ENCODE measurements at places on chromosomes 12 and 14. TPM values are rescaled to one million over a fixed set of nuclear protein-coding genes. Genes with fewer than 3 reads are reported as not detected.

OR4E2 gene
- not detected for total RNA-seq

TAS2R9 gene
- total RNA-seq: 0.20 TPM

GRCh38 chr12:53712059-53712643 lies 15.1 kb downstream of the CALCOCO1 start:
- H3K36me3 ChIP-seq: peaks cover 4% of the 10 kb centered on the region
- no peaks in the 10 kb centered on the region for H3K4me1 ChIP-seq
- no peak for DNase-seq
- no peak overlapping the region for H3K27ac ChIP-seq
- H3K4me3 ChIP-seq: no peak overlapping the region

- H3K27me3 ChIP-seq: no peaks in the 10 kb centered on the region
- no peak overlapping the region for H3K27ac ChIP-seq
- H3K4me1 ChIP-seq: no peaks in the 10 kb centered on the region
- no peak overlapping the region for H3K4me3 ChIP-seq
- DNase-seq: no peak
Measured at GRCh38 chr12:72677139-72677538, 405.0 kb downstream of the TRHDE start.

- no peak overlapping the region for H3K27ac ChIP-seq
- H3K27me3 ChIP-seq: no peaks in the 10 kb centered on the region
- DNase-seq: no peak
- H3K4me1 ChIP-seq: no peaks in the 10 kb centered on the region
Measured at GRCh38 chr12:25929142-25929541, 29.3 kb upstream of the RASSF8 start.

DNA sequence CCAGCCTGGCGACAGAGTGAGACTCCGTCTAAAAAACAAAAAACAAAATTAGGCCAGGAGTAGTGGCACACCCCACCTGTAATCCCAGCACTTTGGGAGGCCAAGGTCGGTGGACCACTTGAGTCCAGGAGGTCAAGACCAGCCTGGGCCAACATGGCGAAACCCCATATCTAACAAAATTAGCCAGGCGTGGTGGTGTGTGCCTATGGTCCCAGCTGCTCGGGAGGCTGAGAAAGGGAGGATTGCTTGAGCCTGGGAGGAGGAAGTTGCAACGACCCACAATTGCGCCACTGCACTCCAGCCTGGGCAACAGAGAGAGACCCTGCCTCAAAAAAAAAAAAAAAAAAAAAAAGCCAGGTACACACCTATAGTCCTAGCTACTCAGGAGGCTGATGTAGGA lies 37.0 kb downstream of the KDM2B start:
- peaks cover 1% of the 10 kb centered on the region for H3K4me1 ChIP-seq
- H3K36me3 ChIP-seq: peaks cover 4% of the 10 kb centered on the region
- DNase-seq: no peak
- H3K27ac ChIP-seq: no peak overlapping the region

C1QL4 gene
- not detected for total RNA-seq

DNA sequence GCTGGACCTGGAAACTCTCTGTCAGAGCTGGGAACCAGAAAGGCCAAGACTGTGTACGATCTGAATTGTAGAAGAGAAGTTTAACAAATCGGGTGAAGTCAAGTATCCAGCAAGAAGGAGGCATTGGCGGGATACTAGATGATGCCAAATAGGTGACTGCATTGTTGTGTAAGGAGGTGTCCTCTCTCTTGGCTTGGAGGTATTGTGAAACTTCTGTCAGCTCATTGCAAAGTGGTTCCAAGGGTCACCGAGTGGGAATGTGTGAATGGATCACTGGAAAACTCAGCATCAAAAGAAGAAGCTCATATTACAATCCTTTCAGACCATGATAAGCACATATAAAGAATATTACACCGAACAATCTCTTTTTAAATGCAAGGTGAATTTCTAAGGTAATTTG lies 11.7 kb downstream of the NAV3 start:
- no peak overlapping the region for H3K27ac ChIP-seq
- H3K36me3 ChIP-seq: no peaks in the 10 kb centered on the region
- H3K4me1 ChIP-seq: no peaks in the 10 kb centered on the region
- no peaks in the 10 kb centered on the region for H3K27me3 ChIP-seq

DNA sequence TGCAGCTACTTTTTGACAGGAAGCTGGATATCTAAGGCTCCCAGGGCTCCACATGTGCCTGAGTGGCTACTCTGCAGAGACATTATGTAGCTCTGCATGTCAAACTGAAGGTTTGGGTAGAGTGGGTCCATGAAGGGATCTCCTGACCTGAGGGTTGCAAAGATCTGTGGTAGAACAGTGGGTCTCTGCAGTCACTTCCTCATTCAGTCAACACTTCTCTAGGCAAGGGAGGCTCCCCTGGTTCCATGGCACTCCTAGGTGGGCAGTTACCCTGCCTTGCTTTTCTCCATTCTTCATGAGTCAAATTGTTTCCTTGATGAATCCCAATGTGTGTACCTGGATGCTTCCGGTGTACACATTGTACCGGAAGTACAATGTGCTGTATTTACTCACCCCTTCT lies 57.4 kb downstream of the CMAS start:
- H3K27me3 ChIP-seq: no peaks in the 10 kb centered on the region
- no peak overlapping the region for H3K4me3 ChIP-seq
- no peak for DNase-seq
- no peaks in the 10 kb centered on the region for H3K4me1 ChIP-seq
- H3K27ac ChIP-seq: no peak overlapping the region
